ENCODE measurements at places on chromosomes 4 and X.

GRCh38 chrX:24117258-24117657, 32.3 kb upstream of the ZFX start:
- no peak for DNase-seq

DNA sequence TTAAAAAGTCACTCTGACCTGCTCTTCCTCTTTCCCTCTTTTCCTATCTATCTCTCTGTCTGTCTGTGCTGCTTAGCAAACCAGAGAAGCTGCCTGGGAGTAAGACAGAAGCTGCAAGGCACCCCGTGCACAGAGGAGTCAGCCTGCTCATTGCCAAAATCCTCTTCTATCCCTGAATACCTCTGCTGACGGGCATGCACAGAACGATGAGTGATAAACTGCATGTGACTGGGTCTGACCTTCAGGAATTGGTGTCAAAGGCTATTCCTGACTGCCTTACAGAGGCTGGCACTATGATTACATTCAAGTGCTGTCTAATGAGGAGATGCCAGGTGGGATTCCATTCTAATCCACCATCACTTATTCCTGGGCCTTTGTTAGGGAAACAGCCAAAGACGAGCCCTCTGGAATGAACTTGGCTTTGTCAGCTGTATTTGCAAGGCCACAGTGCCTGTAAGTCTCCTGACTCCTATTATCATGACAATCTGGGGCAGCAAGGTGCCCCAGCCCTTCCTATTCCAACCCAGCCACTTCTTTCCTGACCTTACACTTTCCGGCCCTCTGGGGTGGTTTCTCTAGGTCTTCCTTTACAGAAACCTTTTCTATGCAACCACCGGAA, 45.4 kb upstream of the CTAG2 start:
- DNase-seq, result no peak

GRCh38 chr4:2825740-2826139, 17.9 kb upstream of the ADD1 start:
- no peak for DNase-seq

- no peak for DNase-seq
Measured at GRCh38 chr4:56723659-56724230, 42.6 kb upstream of the HOPX start.

DNA sequence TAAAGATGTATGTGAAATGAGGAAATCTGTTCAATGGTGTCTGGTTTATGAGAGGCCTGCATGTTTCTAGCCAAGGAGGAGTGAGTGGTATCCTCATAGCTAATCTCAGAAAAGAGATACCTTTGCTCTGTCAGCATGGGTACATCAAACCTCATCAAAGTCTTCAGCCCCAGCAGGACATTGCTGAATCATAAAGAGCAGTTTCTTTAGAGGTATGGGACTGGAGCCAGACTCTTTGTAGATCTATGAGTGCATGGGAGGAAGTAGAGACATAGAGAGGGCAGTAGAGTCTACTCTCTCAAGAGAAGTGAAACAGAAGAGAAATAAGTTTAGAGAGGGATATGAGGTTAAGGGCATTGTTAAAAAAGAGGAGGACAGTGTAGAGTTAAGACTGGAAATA, 1950.9 kb downstream of the ARAP2 start:
- no peak for DNase-seq

- DNase-seq, result no peak
Measured at GRCh38 chr4:155143512-155143911, 64.9 kb upstream of the NPY2R start.

DNA sequence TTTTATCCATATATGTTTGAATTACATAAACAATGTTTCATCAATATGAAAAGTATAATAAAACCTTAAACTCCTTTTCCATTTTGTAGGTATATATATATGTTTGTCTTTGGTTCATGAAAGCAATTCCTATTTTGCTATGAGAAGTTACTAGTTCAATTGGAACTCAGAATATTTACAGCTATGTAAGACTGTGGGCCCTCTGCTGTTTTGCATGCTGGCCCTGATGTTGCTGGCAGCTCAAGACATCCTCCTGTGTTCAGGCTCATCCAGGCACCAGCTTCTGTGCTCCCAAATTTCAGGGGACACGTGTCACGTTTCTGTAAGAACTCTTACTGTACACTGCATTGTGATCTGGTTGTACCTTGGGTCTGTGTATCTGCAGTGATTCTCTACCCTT, 38.7 kb upstream of the OTUD4 start:
- no peak for DNase-seq

DNA sequence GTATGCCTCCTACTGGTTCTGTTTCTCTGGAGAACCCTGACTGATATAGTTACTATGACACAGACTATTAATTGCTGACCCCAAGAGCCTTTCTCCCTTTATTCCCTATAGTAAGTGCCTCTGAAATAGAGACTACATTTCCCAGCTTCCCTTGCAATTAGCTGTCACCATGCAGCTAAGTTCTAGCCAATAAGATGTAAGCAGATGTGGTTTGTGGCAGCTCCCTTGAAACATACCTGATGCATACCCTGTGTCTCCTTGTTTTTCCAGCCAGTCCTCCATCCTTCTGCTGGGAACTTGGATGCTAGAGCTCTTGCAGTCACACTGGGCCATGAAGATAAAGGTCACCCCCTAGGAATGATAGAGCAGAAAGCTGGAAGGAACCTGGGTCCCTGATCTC, 9.7 kb upstream of the TMEM165 start:
- no peak for DNase-seq

GRCh38 chr4:7147261-7147660, 45.1 kb upstream of the SORCS2 start:
- no peak for DNase-seq

DNA sequence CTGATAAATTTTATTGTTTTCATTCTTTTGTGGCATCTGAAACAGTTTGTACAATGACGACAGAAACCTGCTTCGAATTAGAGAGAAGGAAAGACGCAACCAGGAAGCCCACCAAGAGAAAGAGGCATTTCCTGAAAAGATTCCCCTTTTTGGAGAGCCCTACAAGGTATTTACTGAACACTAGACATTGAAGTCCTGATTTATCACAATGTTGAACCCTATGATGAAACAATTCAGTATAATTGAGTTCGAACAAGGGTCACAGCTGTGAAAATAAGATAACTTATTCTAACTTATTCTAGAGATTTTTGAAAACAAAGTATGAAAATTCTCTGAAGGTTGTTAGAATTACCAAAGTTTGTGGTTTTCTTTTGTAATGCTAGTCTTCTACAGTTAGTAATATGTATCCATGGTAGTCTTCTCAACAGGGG, 111.3 kb downstream of the AFF1 start:
- DNase-seq, result no peak

DNA sequence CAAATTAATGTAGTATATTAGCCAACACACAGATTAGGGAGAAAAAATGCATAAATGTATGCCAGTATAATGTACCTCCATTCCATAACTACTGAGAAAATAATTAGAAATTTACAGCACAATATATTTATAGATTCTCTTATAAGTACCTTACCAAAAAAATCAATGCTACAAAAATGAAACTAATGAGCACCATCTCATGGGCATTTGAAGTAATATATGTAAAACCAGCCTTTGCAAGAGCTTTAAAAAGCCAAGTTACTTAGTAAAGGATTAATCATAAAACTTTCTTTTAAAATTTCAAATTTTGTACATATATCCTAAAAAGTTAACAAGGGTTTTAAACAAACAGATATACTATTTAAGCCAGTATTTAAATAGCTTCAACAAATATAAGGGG, 43.2 kb downstream of the LRBA start:
- no peak for DNase-seq

- DNase-seq, result no peak
Measured at GRCh38 chr4:40306976-40307375, 28.2 kb upstream of the CHRNA9 start.

DNA sequence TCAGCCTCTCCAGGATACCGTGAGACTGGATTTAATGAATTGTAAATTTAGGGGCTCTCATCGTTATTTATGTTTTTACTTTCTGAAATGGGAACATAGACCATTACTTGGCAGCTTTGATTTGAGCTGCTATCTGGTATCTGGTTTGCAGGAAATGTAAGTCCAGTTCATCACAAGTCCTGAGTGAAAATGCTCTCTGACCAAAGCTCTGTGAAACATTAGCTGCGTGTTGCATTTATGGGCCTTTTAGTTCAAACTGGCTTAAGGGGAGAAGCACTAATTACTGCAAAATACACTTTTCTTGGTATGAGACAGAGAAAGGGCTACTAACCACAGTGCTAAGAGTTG, 420 bp downstream of the CC2D2A start:
- no peak for DNase-seq

GRCh38 chr4:100174985-100175383, 15.3 kb downstream of the DDIT4L start:
- no peak for DNase-seq

DNA sequence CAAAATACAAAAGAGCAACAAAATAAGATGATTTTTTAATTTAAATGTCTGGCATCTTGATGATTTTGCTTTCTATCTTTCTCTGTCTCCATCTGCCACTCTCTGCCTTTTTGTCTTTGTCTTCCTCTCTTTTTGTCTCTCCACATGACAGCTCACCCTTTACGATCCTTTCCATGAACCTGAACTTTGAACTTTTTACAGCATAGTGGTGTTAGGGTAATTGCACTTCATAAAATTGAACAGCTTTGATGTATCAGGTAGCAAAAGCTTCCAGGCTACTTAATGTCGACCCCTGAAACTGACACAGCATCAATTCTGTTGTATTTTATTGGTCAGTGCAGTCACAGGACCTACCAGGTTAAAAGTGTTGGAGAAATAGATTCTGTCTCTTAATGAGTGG, 1517.0 kb downstream of the ADGRL3 start:
- DNase-seq, result no peak

DNA sequence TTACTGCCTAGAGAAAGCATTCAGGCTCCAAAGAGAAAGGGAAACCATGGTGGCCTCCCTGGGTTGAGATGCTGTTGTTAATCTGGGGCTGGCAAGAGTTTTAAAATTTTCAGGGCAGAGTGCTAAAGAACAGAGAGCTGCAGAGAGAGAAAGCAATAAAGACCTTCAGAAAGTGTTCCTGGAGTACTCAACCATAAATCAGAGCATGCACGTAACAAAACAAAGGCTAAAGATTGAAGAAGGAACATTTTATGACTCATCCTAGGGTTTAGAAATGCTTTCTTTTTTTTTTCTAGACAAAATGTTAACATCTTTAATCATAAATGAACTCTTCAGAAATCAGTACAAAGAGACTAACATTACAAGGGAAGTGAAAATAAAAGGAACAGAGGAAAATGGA, 562.3 kb upstream of the NDST4 start:
- no peak for DNase-seq

- DNase-seq, result no peak
Measured at GRCh38 chrX:70754169-70754848, 154.2 kb downstream of the TEX11 start.

DNA sequence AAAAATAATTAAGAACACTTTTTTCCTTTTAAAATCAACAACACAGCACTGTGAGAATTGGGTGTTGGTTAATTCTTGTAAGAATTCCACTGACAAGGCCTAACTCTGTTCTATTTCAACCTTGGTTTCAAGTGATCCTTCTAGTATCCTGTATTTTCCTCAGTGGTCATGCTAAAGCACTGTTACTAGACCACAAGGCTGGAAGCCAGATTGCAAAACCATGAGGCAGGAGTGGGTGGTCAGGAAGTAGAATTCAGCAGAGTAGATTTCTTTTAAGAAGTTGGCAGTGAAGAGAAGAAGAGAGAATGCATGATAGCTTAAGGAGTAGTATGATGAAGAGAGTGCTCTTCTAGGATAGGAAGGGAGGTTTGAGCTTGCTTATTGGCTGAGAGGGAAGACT, 71.6 kb upstream of the LEF1 start:
- no peak for DNase-seq

GRCh38 chr4:1200425-1201035, 28.1 kb upstream of the SPON2 start:
- DNase-seq, result no peak

GRCh38 chr4:17635056-17635455, 20.6 kb downstream of the MED28 start:
- DNase-seq, result no peak

GRCh38 chrX:26845056-26845455, 618.1 kb downstream of the PPP4R3C start:
- DNase-seq, result no peak

DNA sequence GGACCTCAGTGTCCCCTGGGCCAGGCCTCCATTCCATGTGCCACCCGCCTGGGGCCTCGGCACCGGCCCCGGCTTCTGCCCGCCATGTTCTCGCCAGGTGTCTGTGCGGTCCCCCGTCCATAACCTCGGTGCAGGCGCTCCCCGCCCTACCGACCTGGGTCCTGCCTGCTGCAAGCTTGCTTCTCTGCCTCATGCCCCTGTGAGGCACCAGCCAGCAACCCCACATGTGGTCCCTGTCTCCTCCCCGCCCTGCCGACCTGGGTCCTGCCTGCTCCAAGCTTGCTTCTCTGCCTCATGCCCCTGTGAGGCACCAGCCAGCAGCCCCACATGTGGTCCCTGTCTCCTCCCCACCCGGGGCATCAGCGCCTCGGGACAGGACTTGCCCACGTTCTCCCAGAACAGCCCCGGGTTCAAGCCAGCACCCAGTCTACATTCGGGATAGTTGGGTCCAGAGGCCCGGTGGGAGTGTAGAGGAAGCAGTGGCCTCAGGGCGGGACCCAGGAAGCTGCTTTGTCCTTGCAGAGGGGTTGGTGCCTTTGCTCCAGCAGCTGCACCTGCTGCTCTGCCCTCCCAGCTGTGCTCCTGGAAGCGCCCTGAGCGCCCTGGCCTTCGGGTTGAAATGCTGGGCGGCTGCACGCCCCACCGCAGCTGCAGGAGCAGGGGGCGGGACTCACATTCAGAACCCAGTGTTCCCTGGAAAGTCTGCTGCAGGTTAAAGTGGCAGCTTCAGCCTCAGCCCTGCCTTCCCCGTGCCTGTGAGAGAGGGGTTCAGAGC, 20.1 kb upstream of the UVSSA start:
- DNase-seq, result no peak

- peak; percentile 34 for DNase-seq
Measured at GRCh38 chr4:184648313-184649025, 778 bp downstream of the CASP3 start.

- DNase-seq, result no peak
Measured at GRCh38 chr4:39597695-39598381, 40.8 kb downstream of the SMIM14 start.

GRCh38 chrX:39440799-39441284, 639.6 kb downstream of the MID1IP1 start:
- DNase-seq, result no peak

DNA sequence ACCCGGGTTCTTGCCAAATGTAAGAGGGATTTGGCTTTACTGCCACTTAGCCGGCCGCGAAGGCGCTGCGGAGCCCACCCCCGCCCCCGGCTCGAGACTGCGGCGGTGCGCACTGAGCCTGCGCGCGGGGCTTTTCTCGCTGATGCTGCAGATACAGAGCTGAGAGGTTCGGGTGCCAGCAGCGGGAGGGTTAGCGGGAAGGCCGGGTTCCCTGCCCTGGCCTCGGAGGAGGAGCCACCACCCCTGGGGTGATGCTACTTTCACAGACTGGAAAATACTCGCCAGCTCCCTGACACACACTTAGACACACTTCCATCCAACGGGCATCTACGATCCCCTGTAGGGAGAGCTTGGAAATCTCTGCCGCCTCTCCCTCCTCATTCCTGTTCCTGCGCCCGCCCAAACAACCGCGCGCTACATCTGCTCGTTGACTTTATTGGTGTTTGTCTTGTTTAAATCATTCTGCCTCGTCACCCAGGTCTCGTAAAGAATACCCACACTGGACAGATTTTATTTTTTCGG, 2.1 kb upstream of the PCDH7 start:
- no peak for DNase-seq

- DNase-seq, result no peak
Measured at GRCh38 chr4:42678512-42678911, 21.6 kb upstream of the ATP8A1 start.

- DNase-seq, result no peak
Measured at GRCh38 chrX:55107911-55108310, 19.1 kb downstream of the PAGE2 start.

GRCh38 chrX:66176134-66176533, 12.1 kb downstream of the HEPH start:
- no peak for DNase-seq

All from CD4-positive, alpha-beta T cell (primary cell).